Fibroblast of skin of scalp (primary cell): ENCODE measurements at places on chromosomes 16 and 17.

- DNase-seq = no peak
Observed at GRCh38 chr17:31453896-31454295, 62.4 kb downstream of the RAB11FIP4 start.

DNA sequence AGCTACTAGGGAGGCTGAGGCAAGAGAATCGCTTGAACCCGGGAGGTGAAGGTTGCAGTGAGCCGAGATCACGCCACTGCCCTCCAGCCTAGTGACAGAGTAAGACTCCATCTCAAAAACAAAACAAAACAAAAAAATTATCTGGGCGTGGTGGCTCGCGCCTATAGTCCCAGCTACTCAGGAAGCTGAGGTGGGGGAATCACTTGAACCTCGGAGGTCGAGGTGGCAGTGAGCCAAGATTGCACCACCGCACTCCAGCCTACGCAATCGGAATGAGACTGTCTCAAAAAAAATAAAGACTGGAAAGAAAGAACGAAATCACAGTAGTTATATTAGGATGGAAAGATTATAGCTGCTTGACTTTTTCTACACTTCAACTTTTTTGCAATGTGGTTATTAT, 18.9 kb downstream of the COG1 start:
- DNase-seq = no peak

DNA sequence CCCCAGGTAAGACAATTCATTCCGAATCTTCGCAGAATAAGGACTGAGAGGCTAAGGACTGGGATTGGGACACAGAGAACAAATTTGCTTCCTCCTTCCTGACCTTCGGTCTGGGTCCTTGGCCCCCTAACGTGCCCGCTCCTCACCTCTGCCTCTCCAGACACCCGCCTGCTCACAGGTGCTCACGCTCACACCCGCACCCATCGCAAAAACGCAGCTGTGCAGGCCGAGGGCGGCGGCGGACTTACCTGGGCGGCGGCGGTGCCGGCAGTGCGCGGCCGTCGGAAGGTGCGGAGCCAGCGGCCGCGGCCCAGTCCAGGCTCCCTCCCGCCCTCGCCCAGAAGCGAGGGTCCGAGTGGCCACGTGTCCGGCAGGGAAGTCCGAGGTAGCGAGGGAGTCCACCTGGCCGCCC, 7.1 kb upstream of the HOXB9 start:
- DNase-seq = no peak

- DNase-seq = no peak
Observed at GRCh38 chr17:58621174-58621573, 70.7 kb downstream of the TEX14 start.

GRCh38 chr17:6461792-6462524, 17.7 kb downstream of the PIMREG start:
- DNase-seq = no peak

GRCh38 chr16:84528322-84528721, 23.9 kb upstream of the MEAK7 start:
- DNase-seq = no peak

DNA sequence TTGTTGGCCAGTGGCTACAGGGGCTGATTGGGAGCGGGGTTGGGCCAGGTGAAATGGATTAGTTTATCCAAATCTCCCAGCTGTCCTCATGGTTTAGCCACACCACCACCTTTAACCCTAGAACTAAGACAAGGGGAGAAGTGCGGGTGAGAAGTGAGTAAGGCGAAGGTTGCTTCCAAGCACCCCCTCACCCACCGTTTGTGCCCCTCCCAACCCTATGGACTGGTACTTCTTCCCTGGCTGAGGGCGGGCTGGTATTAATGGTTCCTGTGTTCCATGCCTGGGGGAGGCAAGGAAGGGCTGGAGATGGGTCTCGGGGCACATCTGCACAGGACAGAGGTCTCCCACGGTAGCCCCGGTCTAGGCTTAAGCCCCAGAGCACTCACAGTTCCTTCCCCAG, 25.1 kb downstream of the NT5M start:
- DNase-seq = no peak

GRCh38 chr16:74862743-74863244, 88.2 kb upstream of the FA2H start:
- DNase-seq = peak; percentile 43

- no peak for DNase-seq
Observed at GRCh38 chr17:78300962-78301820, 58.7 kb downstream of the SOCS3 start.

GRCh38 chr17:73625006-73625405, 19.2 kb downstream of the SDK2 start:
- DNase-seq = no peak

DNA sequence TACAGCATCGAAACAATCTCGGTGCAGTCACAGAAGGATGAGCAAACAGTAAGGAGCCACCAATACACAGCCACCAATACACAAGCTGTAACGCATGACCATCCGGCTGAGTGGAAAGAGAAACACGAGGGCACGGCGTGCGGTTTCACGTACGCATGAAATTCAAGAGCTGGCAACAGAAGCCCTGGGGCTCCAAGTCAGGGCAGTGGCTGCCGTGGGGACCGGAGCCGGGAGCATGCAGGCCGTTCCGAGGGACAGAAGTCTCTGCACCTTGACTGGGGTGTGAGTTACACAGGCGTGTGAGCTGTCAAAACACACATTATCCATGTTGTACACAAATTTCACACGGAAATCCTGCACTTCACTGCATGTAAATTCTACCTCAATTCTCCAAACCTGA, 50.6 kb upstream of the METRNL start:
- no peak for DNase-seq
